Hepatic stellate cell (primary cell): ENCODE measurements at places on chromosomes 3 and 15.

DNA sequence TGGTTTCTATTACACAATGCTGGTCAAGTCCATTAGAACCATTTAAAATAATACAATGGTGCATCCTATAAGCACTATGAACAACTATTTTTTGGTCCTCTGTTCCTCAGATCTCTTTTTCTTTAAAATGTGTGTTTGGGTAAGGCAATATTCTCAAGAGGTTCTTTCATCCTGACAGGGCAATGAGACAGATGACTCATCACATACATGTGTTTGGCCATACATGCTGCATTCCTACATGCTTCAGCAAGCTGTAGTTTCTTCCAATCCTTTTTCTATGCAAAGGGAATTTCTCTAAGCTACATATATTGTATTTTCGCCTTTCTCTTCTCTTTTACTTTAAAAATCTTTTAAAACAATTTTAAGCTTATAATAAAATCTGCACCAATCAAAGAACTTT, 52.7 kb downstream of the OTOL1 start:
- no peak for DNase-seq

- DNase-seq: peak; percentile 11
Measured at GRCh38 chr15:68994149-68994548, 20.3 kb upstream of the NOX5 start.

DNA sequence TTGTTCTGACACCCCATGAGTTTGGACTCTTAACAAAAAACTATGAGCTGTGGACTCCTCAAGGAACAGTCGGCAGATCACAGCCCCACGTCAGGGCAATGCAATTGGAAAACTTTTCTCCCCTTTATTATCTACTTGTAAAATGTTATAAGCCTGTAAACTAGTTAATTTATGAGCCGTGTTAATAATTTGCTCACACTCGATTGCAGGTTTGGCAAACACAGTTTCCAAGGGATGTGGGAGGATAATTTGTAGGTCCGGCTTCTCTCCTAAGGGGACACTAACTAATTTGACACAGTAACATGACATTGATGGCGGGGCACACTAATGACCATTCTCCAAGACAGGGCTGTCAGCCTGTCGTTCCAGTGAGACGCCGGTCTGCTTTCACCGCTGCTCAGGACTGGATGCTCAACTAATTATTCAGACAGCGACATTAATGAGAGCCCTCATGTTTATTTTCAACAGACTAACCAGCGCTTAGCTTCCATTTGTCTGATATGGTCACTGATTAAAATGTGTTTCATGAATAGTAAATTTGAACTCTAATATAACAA, 222.1 kb downstream of the FOXP1 start:
- DNase-seq: no peak

DNA sequence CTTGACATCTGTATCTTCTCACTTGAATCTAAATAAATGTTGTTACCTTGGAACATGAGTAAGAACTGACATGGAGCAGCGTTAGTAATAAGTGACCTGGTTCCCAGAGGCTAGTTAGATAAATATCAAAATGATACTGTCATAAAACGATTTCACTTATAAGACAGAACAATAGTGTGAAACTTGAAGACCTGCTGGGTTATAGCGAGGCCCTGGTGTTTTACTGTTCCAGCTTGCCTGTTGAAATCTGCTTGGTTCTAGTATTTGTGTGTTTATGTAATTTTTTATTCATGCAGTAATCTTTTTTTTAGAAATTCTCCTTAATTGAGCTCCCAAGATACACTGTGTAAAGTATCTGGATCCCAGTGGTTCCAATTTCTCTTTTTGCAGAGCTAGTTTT, 129.4 kb downstream of the CACNA2D3 start:
- no peak for DNase-seq

DNA sequence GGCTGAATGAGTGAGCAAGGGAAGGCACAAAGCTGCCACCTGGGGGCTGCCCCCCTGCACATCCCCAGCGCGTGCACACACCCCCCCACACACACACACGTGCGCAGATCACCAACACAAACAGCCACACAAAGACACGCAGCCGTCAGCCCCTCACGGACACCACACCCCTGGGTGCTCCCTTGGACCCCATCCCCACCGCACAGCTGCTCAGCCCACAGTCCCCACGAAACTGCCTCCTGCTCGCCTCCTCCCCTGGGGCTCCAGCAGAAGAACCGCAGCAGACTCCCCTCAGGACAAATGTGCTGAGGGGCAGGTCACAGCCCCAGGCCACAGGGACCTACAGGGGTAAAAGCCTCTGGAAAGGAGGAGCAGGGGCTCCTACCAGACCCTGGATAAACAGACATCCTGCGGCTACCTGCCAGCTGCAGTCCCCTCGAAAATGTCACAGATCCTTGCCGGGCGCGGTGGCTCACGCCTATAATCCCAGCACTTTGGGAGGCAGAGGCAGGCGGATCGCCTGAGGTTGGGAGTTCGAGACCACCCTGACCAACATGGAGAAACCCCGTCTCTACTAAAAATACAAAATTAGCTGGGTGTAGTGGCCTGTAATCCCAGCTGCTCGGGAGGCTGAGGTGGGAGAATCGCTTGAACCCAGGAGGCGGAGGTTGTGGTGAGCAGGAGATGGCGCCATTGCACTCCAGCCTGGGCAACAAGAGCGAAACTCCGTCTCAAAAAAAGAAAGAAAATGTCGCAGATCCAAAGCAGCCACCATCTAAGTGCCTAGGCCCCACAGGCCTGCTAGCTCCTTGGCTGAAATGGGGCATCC, 6.5 kb downstream of the TWF2 start:
- DNase-seq: no peak

DNA sequence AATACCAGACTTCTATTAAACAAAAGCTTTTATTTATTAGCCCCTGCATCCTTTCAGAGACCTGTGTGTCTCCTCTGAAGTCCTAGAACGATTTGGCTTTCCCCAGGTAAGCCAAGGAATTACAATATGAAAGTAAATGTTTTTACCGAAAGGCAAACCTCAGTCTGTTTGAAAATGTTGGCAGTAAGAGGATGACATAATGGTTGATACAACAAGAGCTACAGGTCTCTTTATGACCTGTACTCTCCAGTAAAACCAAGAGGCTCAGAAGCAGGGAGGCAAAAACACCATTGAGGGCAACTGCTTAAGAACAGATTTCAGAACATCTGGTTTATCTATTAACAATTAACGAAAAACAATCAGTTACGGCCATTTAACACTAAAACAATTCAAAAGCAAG, 107.8 kb downstream of the ADAM10 start:
- no peak for DNase-seq

- no peak for DNase-seq
Measured at GRCh38 chr3:67808906-67809305, 154.5 kb upstream of the SUCLG2 start.

GRCh38 chr3:149908424-149908957, 62.2 kb downstream of the PFN2 start:
- DNase-seq: no peak

DNA sequence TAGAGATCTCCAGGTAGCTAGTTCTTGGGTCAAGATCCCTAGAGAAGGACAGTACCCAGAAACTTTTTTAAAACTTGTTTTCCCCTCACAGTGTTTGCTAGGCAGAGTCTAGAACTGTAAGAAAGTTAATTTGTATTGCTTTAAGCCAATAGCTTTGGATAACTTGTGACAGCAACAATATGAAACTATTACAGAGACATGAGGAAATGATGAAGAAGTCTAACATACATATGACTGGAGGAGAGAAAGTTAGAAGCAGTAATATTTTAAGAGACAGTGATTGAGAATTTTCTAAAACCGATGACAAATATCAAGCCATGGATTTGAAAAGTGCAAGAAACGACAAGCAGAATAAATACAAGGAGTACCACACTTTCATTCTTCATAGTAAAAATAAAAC, 10.0 kb downstream of the HMG20A start:
- no peak for DNase-seq
